ENCODE measurements at places on chromosomes 4 and X.

- DNase-seq: no peak
These were observed 5.7 kb upstream of the GJB1 start for GRCh38 chrX:71217298-71217697.

- DNase-seq: no peak
These were observed 352.1 kb downstream of the SPOCK3 start for GRCh38 chr4:166882221-166882620.

GRCh38 chr4:21991050-21991449 is 42.5 kb upstream of the KCNIP4 start:
- DNase-seq: no peak

DNA sequence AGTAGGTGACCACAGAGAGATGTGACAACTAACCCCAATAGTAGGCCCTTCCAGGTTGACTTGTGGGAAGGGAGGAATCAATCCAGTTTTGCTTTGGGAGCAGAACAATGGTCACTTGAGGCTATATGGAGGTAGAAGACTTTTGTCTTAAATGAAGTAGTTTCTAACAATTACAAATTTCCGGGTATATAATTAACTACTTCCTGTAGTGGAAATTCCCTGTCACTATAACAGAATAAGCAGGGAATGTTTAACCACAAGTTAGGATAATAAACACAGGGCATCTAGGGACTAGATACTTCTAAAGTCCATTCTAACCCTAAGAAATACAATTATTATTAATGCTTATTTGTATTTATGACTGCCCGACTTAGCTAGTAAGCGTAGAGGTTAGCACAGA is 99.0 kb upstream of the TRPC3 start:
- DNase-seq: no peak

GRCh38 chrX:136021903-136022302 is 36.7 kb downstream of the SLC9A6 start:
- DNase-seq: no peak

DNA sequence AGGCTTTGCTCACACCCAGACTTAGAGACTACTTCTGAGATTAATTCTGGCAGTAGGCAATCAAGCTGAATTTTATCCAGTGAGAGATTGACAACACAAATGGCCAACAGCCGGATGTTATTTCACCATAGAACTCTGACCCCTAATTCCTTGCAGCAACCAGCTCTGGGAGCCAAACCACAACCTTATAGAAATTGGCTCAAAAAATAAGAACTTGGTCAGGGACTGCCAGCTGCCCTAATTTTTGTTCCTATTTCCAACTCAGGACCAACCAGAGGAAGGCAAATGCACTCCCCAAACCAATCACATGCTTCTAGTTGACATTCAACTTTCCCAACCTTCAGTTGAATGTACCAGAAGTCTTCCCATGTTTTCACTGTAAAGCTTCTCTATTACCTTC is 269.7 kb downstream of the HS3ST1 start:
- no peak for DNase-seq

DNA sequence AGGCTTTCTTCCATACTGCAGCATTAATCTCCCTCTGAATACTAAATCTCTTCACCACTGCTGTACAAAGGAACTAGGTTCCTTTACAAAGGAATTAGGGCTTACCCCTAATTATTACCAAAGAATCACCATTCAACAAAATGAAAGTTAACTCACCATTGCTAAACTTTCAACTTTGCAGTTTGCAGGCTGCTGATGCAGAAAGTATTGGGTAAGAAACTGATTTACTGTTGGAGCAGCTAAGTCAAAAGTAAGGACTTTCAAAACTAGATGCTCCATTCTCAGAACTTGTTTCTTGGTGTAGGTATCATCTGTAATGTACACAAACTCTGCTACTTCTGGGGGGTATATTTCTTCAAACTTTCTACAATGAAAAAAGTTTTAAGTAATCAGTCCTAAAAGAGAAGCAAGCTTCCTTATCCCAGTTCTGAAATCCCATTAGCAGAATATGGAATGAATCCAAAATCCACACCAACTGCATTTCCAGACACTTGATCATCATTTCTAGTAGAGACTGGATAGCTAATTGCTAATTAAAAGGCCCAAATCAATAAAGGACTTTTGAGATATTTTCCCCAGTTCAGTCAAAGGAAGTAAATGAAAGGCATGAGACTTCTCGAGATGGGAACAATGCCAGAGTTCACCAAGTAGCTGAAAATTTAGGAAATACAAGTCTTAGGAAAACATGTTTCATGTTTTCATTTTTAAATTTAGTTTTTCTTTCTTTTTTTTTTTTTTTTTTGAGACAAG is 4.3 kb downstream of the CCNA2 start:
- DNase-seq: no peak

DNA sequence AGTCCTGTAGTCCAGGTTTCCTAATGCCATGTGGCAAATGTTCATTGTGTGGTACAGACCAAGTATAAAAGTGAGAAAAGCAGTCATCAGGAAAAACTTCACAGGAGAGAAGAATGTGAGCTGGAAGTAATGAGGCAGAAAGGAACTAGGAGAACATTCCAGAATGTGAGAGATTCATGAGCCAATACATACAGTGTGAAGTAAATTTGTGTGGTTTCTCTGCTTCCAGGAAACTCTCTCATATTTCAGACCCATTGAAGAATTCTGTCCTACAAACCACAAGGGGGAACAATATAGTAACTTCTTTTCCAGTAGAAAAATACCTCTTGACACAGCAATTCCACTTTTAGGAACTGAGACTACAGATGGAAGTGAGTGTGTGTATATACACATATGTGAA is 136.5 kb downstream of the RNF150 start:
- no peak for DNase-seq

DNA sequence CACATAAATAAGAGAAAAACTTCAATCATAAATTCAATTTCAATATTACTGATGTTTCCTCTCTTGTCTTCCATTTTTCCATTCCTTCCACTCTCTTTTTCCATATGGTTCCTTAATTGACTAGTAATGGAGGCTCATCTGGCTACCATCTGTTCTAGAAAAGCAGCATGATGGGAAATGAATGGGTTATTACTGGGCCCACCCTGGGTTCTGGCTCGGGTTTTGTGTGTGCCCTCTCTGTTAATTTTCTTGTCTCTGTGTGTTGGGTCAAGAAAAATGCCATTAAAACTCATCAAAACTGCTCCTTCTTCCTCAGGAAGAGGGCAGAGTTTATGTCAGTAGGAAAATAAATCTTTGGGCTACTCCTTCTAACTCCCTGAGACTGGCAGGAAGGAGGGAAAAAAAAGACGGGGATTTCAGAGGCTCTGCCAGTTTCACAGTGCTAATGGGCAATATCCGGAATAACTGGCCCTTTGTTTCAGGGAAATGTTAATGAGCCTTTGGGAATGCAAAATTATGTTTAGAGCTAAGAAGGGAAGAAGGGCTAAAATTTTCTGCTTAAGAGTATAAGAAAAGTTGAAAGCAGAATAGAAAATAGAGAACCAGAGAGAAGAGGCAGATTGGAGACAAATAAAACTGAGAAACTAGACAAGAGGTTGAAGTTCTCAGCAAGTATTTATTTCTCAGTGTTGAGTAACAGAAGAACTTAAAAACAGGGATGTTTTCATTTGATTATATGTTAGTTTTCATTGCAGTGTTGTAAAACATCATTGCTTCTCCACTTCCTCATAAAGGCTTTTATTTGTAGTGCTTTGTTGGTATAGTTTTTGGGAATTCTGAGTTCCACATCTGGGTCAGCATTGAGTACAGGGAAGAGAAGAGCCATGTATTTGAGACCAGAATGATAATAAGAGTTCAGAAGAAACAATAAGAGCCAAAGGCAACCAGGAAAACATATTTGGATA is 19.7 kb downstream of the GABRB1 start:
- no peak for DNase-seq
